ENCODE measurements at places on chromosomes 6 and 20.

- no peak for DNase-seq
Observed at GRCh38 chr6:1798965-1799325, 189.2 kb downstream of the FOXC1 start.

- no peak for DNase-seq
Observed at GRCh38 chr20:35978041-35978513, 9.7 kb downstream of the CNBD2 start.

DNA sequence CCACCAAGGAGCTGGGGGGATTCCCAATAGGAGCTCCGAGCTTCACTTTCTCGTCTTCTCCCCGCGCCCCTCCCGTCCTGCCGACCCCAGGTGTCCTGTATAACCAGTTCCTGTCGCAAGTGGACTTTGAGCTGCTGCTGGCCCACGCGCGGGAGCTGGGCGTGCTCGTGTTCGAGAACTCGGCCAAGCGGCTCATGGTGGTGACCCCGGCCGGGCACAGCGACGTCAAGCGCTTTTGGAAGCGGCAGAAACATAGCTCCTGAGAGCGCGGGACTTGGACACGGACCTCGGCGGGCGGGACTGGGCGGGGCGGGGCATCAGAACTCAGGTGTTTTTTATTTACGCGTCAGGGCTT is 340 bp upstream of the VARS2 start:
- no peak for DNase-seq

- peak; percentile 51 for DNase-seq
Observed at GRCh38 chr6:34657307-34657978, 39.1 kb downstream of the ILRUN start.

- DNase-seq: no peak
Observed at GRCh38 chr6:136783495-136784270, 8.6 kb downstream of the MAP3K5 start.

DNA sequence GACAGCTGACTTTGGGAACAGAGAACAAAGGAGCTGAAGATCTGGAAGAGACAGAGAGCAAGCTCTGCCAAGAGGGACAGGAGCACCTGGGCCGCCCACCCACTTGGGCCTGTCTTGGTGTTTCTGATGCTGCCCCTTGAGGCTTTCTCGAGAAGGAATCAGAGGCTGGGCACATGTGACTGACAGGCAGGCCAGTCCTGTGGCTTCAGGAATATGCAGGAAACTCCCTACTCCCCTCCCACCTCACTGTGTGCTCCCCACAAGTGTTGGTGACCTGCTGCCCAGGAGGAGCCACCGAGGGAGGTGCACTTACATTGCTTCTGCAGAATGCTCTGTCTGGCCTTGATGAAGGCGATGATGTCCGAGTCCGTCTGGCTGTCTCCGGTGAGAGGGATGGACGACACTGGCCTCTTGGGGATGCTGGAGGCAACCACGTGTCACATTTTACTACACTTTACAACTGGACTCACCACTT is 20.9 kb upstream of the KCNK16 start:
- DNase-seq: no peak

DNA sequence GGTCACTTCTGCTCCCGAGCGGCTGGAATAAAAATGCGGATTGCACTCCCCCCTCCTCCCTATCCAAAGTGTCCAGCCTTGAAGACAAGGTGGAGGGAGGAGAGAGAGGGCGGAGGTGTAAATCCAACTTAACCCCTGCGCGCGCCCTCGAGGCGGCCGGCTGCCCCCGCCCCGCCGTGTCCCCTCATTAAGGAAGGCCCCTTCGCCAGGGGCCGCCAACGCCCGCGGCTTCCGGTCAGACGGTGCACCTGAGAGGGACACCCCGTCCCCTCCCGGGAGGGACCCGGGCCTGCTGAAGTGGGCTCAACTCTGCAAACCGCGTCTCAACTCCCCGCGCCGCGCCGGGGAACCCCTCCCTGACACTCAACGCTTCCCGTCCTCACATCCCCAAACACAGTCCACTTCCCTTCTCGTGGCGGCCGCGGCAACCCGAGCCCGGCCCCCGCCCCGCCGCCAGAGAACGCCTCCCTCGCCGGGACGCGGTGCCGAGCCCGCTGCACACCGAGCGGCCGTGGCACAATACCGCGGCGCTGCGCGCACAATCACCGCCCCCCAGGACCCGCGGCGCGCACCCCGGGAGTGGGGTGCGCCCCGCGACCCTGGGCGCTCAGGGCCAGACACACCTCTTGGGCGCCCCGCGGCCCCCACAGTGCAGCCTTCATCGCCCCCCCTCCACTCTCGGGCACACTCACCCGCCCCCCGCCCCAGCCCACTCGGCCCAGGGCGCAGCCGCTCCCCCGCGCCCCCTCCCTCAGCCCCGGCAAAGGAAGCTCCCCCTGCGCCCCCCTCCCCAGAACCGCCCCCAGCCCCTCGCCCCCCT is 102.5 kb downstream of the NOL4L start:
- no peak for DNase-seq

All from activated CD8-positive, alpha-beta memory T cell treated with anti-CD3 and anti-CD28 coated beads, Interleukin-2, amount 10 ng/mL, durations not matched to agents 7 days and 5 days (primary cell).